ENCODE measurements at places on chromosomes 2 and 18. TPM values are rescaled to one million over a fixed set of nuclear protein-coding genes. Genes with fewer than 3 reads are reported as not detected.

EN1 gene
- not detected for total RNA-seq

CIB4 gene
- not detected for total RNA-seq

GRCh38 chr2:71923143-71923525, 224.5 kb downstream of the CYP26B1 start:
- DNase-seq, result no peak

DNA sequence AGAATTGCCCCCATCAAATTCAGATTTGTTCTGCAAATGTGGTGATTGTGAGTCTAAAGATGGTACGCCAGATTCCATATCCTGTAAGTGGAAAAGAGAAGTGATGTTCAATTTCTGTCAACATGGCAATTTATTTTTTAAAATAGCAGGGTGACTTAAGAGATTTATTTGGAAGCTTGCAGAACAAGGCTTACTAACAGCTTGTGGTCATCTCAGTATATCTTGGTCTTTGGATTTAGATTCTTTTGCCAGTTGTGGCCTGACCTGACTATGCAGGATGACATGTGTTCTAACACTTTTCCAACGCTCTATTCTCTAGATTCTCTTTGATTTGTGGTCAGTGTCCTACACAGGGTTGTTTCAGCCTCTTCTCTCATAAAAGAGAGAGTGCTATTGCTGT, 74.4 kb downstream of the MAP3K20 start:
- no peak for DNase-seq

DNA sequence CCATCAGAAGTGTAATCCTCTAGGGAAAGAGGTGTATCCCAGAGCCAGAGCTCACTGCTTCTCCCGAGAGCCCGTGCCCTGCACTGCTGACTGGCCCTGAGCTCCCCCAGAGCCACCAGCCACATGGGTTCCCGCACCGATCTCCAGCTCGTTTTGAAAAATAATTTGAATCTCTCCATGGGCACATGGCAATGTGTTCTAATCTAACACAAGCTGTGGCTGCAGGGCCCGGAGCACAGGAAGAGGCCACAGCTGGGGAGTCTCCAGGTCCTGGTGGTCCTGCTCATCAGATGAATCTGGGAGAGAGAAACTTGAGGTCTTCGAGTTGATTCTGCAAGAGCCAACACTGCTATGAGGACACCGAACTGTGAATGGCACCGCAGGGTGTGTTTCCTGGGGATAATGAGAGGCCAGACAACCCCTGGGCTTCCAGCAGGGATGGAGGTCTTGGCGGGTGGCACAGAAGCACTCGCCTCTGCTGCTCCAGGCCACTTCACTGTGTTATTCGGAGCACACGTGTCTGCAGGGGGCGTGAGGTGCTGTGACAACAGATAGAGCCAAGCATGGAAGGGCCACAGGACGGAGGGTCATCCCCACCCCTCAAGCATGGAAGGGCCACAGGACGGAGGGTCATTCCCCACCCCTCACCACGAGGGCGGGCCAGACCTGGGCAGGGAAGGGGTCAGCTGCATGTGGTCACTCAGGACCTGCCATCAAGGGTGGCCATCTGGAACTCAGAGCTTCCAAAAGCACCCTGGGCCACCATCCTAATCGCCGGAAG, 196.8 kb downstream of the NDUFA10 start:
- no peak for DNase-seq

- DNase-seq, result no peak
Observed at GRCh38 chr2:135557530-135557929, 26.2 kb downstream of the R3HDM1 start.

- DNase-seq, result peak; percentile 4
Observed at GRCh38 chr2:6412533-6413091, 453.1 kb downstream of the CMPK2 start.

DNA sequence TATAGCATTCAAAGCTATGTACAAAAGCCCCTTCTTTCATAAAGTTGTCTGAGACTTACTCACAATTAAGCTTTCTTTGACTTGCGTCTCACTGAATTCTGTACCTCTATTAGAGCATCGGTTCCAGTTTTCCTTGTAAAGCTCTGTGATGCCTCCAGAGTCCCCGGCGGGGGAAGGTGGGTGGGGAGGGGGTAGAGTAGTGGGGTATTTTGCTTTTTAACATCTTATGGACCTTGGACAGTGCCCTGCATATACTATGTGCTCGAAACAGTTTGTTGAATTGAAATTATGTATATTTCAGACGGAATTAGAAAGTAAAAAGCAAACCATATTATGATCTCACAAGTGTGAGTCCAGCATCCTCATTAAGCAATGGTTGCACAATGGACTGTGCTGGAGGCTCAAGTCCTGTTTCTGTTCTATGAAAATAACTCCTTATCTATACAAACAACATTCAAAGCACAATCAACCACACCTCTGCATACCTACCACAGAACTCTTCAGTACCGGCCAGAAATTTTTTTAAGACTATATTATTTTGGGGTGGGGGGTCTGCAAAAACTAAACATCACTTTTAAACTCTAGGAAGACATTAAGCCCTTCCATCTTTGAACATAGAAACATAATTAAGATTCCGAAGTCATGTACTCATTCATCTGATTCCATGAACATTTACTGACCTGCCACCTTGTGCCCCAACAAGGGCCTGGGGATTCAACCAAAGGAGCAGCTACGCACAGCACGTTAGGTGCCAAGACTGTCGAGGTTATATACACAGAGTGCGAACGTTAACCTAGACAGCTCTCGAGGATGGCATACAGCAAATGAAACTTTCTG, 908 bp downstream of the STAT1 start:
- no peak for DNase-seq

DNA sequence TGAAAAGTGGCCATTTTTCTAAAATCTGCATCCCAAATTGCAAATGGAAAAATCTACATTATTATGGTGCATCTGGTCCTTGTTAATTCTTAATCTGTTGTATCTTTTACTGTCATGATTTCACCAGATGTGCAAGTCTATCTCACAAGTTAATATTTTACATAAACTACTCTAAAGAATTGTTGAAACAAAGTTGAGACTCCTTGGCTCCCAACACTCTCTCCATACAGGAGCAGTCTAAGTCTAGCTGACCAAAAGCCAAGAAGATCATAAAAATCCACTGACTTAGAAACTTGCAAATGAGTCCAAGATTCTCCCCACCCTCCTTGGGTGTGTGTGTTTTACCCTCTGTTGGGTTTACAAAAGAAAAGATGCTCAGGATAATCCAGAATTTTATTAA, 85.1 kb downstream of the NCKAP5 start:
- no peak for DNase-seq

DNA sequence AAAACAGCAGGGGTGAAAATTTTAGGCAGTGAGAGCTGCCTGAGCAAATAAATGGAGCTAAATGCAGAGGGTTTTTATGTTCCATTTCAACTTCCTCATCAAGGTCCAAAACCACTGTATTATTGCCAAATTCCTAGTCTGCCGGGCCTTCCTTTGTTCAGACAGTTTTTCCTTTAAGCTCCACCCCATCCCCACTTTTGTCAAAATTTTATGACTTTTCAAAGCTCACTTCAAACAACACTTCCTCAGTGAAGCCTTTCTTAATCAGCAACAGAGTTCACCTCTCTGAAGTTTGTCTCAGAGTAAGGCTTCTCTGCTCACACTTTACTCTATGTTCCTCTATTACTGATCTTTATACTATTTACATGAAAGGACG, 81.3 kb downstream of the CERKL start:
- DNase-seq, result no peak

- no peak for DNase-seq
Observed at GRCh38 chr2:107285621-107286299, 399.8 kb upstream of the ST6GAL2 start.

GRCh38 chr2:18500333-18500732, 60.1 kb downstream of the RDH14 start:
- DNase-seq, result no peak

- no peak for DNase-seq
Observed at GRCh38 chr2:239337122-239337876, 63.5 kb downstream of the HDAC4 start.

CAPN14 gene
- 0.46 TPM for total RNA-seq

DNA sequence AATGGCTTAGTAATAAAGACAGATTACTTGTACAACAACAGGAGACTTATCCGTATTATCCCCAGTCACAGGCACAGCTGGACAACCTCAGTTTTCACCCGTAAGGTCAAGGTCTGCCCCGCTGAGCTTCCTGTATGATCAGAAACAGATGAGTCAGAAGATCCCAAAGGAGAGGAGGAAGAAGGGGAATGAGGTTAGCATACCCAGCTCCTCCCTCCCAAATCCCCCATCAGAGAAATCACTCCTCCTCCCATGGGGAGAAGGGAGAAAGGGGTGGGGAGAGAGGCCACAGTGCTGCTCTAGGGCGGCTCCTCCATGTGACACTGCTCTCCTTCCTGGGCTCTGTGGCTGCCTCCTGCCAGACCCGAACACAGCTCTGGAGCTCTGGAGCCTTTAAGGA, 53.8 kb upstream of the SPTBN1 start:
- DNase-seq, result no peak

- no peak for DNase-seq
Observed at GRCh38 chr18:79227621-79228020, 158.4 kb downstream of the ATP9B start.

GRCh38 chr2:121974897-121975661, 219.6 kb downstream of the TSN start:
- DNase-seq, result peak; percentile 43

Measured in epithelial cell of proximal tubule (primary cell).